ENCODE measurements at places on chromosomes 5 and 9.

- no peak for DNase-seq
These were observed 14.9 kb downstream of the FOXI1 start for GRCh38 chr5:170120576-170120975.

- no peak for DNase-seq
These were observed 108.2 kb upstream of the TNC start for GRCh38 chr9:115226152-115226551.

GRCh38 chr5:170408226-170408625 is 19.1 kb upstream of the KCNMB1 start:
- no peak for DNase-seq

DNA sequence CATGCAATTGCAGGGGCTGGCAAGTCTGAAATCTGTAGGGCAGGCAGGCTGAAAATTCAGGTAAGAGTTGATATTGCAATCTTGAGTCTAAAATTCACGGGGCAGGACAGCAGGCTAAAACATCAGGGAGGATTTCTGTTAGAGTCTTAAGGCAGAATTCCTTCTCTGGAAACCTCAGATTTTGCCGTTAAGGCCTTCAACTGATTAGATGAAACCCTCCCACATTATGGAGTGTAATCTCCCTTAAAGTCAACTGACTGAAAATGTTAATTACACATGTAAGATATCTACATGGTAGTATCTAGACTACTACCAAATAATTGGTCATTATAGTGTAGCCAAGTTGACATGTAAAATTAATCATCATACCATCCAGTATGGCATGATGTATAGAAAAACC is 3.1 kb upstream of the ZNF169 start:
- DNase-seq: no peak

GRCh38 chr9:94734054-94734754 is 7.7 kb downstream of the AOPEP start:
- DNase-seq: no peak

Measured in Caco-2 (cell line).